ENCODE measurements at places on chromosomes 4 and X.

GRCh38 chr4:40571208-40571607 is 58.5 kb downstream of the RBM47 start:
- DNase-seq, result no peak

DNA sequence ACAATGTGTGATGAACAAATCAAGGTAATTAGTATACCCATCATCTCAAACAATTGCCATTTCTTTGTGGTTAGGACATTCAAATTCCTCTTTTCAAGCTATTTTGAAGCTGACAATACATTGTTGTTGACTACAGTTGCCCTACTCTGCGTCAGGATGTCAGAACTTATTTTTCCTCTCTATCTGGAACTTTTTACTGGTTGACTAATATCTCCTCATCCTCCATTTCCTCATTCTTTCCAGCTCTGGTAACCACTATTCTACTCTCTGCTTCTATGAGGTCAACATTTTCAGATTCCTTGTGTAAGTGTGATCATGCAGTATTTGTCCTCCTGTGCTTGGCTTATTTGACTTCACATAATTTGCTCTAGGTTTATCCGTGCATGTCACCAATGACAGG is 240.5 kb upstream of the HS3ST1 start:
- no peak for DNase-seq

DNA sequence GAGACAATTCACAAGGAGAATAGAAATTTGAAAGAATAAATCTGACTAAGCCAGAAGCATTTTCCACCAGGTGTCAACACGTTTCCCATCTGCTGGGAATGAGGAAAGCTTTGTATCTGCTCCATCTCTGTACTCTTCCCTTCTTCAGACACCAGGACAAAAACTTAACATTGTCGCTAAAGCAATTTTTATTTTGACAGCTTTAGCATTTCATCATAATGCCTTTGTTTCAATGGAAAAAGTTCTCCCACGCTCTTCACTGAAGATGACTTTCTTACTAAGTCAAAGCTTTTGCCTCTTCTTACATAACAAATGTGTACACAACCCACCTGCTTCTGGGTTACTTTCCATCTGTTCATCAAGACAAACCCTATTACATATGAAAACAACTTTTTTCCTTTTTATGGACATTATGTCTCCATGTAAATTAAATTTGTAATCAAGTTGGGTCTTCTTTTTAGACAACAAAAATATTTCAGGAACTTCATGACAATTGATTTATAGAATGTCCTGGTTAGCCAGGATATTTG is 141.7 kb upstream of the GUCY1A1 start:
- no peak for DNase-seq

DNA sequence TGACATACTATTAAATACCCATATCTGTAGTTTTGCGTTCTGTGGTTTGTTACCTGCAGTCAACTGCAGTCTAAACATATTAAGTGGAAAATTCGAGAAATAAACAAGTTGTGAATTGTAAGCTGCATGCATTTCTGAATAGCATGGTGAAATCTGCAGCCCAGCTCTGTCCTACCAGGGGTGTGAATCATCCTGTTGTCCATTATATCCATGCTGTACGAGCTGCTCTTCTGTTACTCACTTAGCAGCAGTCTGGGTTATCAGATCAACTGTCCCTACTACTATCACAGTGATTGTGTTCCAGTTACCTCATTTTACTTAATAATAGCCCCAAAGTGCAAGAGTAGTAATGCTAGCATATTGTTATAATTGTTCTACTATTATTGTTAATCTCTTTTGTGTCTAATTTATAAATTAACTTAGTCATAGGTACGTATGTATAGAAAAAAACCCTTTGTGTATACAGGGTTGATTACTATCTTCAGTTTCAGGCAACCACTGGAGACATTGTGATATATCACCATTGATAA is 173.7 kb upstream of the FAT4 start:
- no peak for DNase-seq

DNA sequence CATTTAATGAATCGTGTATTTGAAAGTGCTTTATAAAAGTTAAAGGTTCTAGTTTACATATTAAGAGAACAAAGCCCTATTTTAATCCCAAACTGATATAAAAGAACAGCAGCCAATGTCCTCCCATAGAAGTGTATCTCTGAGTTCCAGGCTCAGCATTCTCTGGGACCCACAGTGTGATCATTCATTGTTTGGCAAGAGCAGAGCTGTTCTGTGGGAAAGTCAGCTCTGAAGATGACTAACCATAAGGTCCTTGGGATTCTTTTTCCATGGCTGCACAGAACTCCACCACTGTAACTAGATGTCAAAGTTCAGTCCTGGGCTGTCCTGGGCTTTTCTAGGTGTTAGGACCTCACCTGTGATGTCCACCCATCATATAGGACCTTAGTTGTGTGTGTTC is 157.0 kb upstream of the TLL1 start:
- no peak for DNase-seq

- DNase-seq, result no peak
Measured at GRCh38 chr4:128355305-128355704, 67.7 kb upstream of the PGRMC2 start.

DNA sequence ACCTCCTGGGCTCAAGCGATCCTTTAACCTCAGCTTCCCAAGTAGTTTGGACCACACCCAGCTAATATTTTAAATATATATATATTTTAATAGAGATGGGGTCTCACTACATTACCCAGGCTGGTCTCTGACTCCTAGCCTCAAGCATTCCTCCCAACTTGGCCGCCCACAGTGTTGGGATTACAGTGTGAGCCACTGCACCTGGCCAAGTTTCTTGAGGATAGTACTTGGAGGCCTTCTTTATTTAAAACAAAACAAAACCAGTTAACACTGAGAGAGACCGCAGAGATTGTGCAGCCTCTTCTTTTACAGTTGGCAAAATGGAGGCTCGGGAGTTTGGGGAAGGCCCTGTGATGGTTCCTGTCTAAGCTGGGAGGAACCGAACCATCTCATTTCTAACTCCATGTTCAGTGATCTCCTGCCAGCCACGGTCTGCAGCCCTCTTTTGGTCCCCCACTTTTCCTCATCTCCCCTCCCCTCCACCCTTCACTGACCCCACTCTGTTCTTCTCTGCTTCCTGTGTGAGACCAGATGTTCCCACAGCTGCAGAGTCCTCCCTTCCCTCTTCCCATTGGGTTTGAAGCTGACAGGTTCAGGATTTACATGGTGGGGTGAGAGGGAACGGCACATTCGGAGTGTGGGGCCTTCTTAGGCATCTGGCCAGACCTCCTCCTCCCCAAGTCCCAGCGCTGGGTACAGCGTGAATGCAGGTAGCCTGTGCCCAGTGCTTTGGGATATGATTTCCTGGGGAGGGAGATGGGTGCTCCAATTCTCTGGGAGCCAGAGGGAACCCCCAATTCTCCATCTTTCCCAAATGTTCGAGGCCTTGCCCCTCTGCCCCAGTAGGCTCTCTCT is 1.4 kb upstream of the SORCS2 start:
- no peak for DNase-seq

- no peak for DNase-seq
Measured at GRCh38 chr4:119041396-119041795, 94.2 kb upstream of the MYOZ2 start.

GRCh38 chr4:74628852-74629620 is 165.3 kb downstream of the BTC start:
- DNase-seq, result no peak

DNA sequence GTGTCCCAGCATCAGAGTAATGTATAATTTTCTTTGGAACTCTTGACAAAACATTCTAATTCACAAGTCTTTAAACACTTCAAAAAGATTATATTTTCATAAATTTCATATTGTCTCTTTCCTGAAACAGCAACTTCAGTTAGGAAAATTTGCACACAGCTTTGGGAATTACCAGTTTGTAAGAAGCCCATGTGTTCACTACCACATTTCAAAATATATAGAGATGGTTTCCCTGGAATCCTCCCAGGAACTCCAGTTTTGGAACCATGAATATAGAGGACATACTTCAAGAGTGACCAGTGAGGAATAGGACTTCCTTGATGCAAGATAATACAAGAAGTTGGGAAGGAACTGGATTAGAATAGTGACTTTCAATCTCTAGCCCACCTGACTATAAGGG is 28.7 kb upstream of the HPGDS start:
- DNase-seq, result no peak

- DNase-seq, result no peak
Measured at GRCh38 chrX:95675794-95676193, 1008.8 kb upstream of the DIAPH2 start.

- no peak for DNase-seq
Measured at GRCh38 chr4:126777649-126778048, 855.1 kb upstream of the INTU start.

GRCh38 chr4:39587881-39588280 is 50.8 kb downstream of the SMIM14 start:
- DNase-seq, result no peak

DNA sequence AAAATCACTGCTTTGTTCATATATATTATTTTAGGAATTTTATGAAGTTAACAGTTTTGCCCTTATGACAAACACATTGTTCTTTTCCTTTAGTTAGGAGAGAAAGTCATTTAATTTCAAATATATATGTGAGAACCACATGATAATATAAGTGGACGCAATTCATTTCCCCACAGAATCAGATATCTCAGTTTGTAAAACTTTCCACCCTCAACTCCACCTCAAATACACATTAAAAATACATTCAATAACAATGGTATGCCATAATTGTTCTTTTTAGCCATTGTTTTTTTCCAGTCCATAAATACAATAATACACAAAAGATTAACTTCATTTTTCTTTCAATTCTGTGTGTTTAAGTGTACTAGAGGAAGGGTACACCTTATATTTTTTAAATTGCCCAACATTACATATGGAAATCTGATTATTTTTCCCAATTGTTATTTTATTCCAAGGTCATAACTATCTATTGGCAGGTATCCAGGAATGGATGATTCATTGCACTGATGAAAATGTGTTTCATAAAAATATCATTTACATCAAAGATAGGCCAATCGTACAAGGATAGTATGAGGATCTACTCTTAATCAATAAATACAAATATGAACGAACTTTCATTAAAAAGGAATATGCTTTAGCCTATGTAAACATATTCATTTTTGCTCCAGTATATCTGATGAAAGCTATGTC is 125.0 kb downstream of the PPP3CA start:
- no peak for DNase-seq

GRCh38 chr4:139921429-139922184 is 232.4 kb downstream of the MAML3 start:
- DNase-seq, result no peak

GRCh38 chr4:95640311-95640710 is 91.5 kb upstream of the UNC5C start:
- no peak for DNase-seq

- DNase-seq, result no peak
Measured at GRCh38 chr4:1244081-1244977, 4.6 kb downstream of the CTBP1 start.

- no peak for DNase-seq
Measured at GRCh38 chrX:13208281-13208935, 111.4 kb downstream of the ATXN3L start.

DNA sequence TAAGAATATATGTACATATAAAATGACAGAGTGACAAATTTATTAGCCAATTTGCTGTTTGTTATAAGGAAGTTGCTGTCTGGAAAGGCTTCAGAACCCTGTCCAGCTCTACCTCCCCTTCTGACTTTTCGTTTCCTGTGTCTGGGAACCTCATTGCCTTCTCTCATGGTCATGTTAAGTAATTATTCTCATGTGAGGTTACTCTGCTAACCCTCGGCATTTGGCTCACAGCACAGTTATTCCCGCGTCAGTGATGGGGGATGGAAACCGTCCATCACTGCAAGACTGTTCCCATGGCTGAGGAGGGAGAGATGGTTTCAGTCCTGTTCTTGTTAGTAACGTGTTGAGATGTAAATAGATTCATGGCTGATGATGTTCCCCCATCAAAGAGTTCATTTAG is 11.9 kb downstream of the EDNRA start:
- no peak for DNase-seq

DNA sequence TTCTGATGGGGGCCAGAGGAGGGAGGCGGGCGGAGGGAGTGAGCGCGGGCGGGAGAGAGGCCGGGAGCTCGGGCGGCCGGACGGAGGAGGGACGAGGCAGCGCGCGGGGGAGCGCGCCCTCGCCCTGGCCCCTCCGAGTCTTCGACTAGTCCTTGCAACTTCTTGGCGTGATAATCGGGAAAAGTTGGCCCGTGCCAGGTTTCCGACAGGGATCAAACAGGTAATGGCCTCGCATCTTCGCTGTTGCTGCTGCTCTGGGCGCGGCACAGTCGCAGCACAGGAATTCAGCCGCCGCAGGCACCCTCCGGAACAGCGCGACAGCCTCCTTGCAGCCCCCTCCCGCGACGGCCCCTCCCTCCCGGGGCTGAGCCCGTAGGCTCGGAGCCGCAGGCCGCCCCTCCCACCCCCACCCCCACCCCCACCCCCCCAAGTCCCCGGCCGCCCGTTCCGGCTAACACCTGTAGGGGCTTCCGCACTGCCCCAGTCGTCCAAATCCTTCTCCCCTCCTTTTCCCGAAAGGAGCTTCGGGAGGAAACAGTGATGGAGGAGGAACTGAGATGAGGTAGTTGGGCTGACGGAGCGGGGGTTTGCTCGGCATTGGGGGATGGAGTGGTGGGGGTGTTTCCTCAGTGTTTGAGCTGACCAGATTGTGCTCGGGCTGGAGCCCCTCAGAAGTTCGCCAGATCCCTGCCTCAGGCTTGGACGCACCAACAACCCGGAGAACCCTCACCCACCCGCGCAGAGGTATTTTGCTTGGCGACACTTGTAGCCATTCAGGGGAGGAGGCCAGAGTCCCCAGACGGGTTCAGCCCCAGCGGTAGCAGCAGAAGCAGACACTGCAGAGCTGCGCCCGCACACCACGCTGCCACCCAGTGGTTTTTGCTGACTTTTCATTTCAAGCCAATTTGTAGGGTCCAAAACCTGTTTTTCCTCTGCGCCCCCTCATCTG is at the start of gene FGF13:
TSS of gene FGF13 (minus strand) at position 319 of the 949 bp plus-strand sequence. CDS start 714 bp downstream, outside the sequence.
- DNase-seq, result no peak

- DNase-seq, result no peak
Measured at GRCh38 chr4:126957556-126957955, 675.2 kb upstream of the INTU start.

DNA sequence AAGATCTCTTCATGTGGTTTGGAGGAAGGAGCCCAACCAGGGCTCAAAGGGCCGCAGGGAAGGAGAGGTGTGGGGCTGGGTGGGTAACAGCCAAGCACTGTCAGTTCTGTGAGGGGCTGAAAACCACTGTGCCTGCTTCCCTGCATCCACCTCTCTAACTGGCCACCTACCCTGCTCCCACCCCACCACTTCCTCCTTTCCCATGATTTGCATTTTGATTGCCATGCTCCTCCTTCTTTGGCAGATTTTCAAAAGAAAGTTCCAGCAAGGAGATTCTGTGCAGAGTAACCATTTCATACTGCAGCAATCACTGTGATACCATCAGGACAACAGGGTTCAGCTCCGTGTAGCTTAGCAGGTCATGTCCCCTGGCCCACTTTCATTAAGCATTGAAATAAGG is 1.8 kb downstream of the ZNF674 start:
- no peak for DNase-seq

GRCh38 chr4:1883583-1883982 is 12.4 kb downstream of the NSD2 start:
- no peak for DNase-seq

- no peak for DNase-seq
Measured at GRCh38 chr4:152063621-152064240, 302.9 kb upstream of the GATB start.

Measured in activated CD4-positive, CD25-positive, alpha-beta regulatory T cell treated with anti-CD3 and anti-CD28 coated beads, Interleukin-2, amount 50 U/mL, for 16 hours (primary cell).